ENCODE measurements at places on chromosomes 12 and 14.

DNA sequence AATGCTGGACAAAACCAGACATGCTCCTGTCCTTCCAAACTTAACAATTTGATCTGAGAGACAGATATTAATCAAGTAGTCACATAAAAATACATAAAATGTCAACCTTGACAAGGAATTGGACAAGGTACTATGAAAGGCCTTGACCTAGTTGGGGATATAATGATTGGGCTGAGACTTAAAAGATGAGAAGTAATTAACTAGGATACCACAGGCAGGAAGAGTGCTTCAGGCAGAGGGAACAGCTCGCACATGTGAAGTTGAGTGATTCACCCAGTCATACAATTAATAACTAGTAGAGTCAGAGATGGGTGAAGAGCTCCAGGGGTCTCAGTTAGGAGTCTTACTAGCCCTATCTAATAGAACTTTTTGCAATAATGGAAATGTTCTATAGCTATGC is 259.5 kb downstream of the MSRB3 start:
- no peak for DNase-seq

GRCh38 chr12:52448228-52448627 is 3.7 kb downstream of the KRT6B start:
- no peak for DNase-seq

DNA sequence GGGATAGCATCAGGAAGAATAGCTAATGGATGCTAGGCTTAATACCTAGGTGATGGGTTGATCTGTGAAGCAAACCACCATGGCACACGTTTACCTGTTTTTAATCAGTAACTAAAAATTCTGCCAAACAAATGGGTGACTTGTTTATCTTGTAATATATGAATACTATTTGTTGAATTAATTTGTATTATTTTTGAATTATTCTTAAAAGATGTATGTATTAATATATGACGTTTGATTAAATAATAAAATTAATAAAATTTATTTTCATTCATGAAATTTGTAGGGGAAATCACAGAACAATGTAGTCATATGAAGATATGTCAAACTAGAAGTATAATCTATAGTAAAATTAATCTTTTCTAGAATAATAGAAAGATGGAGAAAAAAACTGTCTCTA is 32.3 kb upstream of the OR10A7 start:
- DNase-seq = no peak

DNA sequence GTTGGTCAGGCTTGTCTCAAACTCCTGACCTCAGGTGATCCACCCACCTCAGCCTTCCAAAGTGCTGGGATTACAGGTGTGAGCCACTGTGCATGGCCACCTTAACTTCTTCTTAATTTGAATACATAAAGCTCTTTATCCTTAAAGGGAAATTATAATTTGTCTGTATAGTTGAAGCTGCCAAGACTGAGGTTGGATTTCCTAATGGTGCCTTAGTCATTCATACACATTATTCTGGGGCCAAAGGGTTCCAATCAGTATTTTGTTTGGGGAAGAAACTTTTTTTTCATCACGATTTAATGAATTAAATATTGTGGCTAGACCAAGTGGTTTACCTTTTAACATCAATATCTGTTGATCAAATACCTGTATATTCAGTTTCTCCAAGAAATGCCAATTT is 135.9 kb downstream of the SYT1 start:
- no peak for DNase-seq

GRCh38 chr14:85617791-85618190 is 87.8 kb downstream of the FLRT2 start:
- peak; percentile 9 for DNase-seq

- no peak for DNase-seq
Observed at GRCh38 chr12:71438670-71439361, 782 bp upstream of the LGR5 start.

- DNase-seq = no peak
Observed at GRCh38 chr14:105487986-105488777, 1.5 kb downstream of the CRIP1 start.

DNA sequence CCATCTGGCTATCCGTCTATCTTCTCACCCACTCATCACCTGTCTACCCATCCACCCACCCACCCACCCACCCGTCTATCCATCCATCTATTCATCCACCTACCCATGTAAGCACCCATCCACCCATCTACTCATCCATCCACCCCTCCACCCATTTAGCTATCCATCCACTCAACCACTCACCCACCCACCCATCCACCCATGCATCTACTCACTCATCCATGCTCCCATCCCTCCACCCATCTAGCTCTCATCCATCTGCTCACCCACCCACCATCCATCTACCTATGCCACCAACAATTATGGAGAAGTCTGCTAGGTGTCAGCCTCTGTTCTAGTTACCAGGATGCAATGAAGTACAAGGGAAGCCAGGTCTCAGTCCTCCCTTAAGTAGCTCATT is 11.1 kb downstream of the TNFAIP2 start:
- no peak for DNase-seq

DNA sequence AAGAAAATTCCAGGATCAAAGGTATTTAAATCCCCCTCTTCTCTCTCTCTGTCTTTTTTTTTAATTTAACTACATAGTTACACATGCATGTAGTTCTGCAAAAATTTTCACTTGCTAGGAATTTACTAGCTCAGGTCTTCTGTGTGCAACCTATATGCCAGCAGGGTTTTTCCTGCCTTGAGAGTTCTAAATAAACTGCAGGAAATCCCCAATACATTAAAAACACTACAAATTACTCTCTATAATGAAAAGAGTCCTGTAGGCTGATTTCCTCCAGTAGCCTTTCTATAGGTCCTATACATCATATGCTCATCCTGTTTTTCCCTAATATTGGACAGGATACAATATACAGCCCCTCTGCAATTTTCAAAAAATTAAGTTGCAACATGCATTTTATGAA is 27.7 kb upstream of the ATXN7L3B start:
- no peak for DNase-seq

DNA sequence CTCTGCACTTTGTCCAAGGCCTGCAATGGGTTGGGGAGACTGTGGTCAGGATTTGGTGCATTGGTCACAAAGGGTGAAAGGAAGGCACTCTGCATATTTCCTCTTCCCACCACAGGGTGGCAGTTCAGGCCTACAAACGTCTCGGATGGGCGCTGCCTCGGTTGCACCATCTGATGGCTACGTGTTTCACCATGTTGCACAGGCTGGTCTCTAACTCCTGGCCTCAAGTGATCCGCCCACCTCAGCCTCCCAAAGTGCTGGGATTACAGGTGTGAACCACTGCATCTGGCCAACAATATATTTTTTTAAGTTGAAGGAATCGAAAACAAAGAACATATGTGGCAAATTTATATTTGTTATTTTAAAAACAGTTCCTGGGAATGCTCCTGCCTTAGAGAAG is 35.1 kb downstream of the TMBIM6 start:
- DNase-seq = peak; percentile 80
